ENCODE measurements at places on chromosomes 16 and 17.

- no peak for DNase-seq
Observed at GRCh38 chr17:50602836-50603235, 31.8 kb upstream of the ABCC3 start.

DNA sequence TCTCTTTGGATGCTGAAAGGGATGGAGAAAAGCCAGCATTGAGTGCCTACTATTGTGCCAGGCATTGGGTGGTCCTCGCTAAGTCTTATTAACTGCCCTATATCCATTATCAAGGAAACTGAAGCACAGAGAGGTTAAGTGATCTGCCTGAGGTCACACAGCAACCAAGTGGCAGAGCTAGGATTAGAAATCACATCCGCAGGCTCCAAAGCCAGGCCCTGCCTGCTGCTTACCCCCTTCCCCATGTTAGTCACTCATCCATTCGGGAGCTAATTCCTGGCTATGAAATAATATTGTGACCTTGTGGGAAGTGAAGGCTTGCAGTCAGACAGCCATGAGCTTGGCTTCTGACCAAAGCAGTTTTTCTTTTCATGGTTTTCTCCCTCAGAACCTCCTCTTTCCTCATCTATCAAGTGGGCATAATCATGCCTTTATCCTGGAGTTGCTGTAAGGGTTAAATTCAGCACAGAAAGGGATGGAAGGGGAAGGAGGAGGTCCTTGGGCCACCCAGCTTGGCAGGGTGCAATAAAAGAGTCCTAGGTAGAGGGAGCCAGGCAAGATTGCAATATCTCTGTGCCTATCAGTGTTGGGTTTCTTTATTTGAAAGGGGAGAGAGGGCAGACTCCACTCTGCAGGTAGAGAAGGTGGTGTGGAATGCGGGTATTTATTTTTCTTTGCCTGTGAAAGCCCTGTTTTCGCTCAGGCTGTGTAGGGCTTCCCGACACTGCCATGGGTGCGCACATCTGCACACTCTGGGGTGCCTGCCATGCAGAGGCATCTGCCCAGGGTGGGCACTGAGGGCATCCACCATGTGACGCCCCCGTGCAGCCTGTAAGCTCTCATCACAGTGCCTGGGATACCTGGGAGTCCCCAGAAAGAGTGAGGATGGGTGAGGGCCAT lies 11.3 kb downstream of the RAI1 start:
- DNase-seq: no peak

DNA sequence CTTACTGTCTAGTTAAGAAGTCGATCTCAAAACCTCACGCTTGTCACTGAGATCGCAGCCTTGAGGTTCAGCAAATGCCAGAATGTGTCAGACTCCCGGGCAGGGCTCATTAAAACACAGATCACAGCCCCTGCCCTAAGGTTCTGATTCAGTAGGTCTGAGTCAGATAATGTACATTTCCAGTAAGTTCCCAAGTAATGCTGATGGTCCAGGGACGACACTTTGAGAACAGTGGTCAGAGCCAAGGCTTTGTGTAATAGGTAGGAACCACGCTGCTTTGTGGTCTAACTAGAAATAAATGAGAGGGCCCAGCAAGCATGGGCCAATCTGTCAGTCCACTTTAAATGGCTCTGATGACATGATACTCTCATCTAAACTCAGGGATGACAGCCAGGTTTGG lies 228.6 kb downstream of the ZFHX3 start:
- no peak for DNase-seq

- DNase-seq: no peak
Observed at GRCh38 chr17:57379237-57379894, 123.0 kb downstream of the MSI2 start.

GRCh38 chr17:47733674-47734410 lies 806 bp downstream of the TBX21 start:
- DNase-seq: peak; percentile 18

DNA sequence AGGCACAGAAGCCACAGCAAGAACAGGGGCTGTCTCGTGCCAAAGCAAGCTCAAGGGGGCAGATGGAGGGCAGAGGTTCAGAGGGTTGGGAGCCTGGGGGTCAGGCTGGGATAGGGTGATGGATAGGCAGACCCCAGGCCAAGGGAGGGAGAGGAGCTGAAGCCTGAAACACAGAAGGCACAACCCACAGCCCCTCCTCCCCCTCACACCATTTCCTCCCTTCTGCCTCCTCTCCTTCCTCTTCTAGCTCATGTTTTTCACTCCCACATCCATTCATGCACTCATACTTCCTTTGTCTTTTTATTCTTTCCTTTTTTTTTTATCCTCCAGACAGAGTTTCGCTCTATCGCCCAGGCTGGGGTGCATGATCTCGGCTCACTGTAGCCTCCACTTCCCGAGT lies 61.1 kb downstream of the SOCS1 start:
- no peak for DNase-seq

DNA sequence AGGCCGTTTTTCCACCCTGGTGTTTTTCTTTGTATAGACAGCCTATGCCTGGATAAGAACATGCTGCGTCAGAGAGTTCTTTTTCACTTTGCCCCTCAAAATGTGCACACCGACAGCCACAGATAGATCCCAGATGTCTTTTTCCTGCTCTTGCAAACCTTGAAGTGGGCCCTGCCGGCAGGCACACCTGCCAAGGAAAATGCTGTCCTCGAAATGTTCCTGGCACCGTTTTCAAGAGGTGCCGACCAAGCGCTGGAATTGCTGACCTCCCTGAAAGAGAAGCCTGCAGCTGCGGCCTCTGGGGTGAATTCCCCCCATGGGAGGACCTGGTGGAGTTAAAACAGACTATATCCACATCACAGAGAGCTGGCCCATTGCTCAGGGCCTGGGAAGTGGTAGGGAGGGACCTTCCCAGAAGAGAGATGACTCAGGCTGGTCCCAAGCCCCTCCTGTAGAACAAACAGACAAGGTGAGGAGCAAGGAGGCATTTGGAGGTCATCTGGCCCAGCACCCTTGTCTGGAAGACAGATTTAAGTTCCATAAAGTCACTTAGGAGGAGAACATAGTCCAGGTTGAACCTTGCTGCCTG lies 668.1 kb downstream of the MAF start:
- no peak for DNase-seq

- no peak for DNase-seq
Observed at GRCh38 chr16:87679593-87680271, 77.4 kb downstream of the JPH3 start.

- DNase-seq: peak; percentile 51
Observed at GRCh38 chr16:11794996-11795886, 1.8 kb downstream of the ZC3H7A start.

DNA sequence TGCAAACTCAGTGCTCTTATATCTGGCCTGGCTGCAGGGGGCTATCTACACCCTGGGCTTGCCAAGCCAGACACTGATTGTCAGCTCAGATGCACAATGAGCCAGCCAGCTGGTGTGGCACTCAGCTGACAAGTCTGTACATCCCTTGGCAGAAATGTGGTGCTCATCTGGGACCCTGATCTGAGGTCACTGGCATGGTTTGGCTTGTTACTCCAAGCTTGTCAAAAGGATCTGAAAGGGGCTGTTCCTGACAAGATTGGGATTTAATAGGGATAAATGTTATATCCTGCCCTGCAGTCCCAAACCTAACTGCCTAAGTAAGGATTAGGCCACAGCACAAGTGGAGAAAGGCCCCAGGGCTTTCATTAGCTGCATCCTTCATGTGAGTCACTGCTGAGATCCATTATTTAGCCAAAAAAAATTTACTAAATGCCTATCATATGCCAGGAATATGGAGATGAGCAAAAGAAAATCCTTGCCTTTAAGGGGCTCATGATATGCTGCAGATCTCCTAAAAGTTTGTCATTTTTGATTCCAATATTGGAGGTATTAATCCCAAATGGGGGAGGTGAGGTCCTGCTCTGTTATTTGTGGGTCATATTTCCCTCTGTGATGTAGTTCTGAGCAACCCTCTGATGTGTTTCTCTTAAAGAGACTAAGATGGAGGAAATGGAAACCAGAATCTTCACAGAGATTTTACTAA lies 6.3 kb downstream of the SLC6A2 start:
- DNase-seq: peak; percentile 38

DNA sequence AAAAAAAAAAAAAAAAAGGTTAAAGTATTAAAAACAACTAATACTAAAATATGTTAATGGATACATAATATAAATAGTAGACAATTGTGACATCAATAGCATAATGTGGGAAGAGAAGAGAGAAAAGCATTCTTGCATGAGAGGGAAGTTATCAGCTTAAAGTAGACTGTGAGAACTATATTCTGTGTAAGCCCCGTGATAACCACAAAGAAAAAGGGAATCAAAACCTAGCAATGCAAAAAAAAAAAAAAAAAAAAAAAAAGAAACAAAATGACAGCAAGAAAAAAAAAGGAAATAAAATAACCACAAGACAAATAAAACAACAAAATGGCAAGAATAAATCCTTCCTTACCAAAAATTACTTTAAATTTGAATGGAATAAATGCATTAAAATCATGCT lies 39.8 kb upstream of the MYLK3 start:
- DNase-seq: no peak

DNA sequence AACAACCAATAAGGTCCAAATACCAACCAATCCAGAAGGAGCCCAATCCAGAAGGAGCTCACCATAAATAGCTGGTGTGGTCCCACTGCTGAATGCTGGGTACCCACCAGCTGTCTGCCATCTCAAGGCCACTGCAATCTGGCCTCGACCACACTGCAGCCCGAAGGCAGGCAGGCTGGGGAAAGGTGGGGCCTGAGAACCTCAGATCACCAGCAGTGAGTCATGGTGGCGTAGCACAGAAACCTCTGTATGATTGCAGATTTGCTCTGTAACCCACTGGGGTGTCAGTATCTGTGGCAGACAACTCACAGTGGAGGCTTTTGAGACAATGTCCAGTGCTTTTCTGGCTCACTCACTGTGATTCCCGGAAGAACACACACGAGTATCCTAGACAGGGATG lies 14.7 kb upstream of the CMTR2 start:
- no peak for DNase-seq

DNA sequence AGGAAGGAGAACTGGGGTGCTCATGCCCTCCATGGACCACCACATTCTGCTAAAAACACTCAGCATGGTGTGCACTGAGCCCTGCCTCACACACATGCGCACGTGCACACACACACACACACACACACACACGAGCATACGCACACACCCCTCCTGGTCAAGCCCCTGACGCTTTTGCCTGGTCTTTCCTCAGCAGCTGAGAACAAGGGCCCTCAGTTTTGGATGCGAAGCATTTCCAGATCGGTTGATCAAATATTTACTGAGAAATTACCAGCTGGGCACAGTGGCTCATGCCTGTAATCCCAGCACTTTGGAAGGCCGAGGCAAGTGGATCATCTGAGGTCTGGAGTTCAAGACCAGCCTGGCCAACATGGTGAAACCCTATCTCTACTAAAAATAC lies 20.1 kb upstream of the RAI1 start:
- DNase-seq: no peak

DNA sequence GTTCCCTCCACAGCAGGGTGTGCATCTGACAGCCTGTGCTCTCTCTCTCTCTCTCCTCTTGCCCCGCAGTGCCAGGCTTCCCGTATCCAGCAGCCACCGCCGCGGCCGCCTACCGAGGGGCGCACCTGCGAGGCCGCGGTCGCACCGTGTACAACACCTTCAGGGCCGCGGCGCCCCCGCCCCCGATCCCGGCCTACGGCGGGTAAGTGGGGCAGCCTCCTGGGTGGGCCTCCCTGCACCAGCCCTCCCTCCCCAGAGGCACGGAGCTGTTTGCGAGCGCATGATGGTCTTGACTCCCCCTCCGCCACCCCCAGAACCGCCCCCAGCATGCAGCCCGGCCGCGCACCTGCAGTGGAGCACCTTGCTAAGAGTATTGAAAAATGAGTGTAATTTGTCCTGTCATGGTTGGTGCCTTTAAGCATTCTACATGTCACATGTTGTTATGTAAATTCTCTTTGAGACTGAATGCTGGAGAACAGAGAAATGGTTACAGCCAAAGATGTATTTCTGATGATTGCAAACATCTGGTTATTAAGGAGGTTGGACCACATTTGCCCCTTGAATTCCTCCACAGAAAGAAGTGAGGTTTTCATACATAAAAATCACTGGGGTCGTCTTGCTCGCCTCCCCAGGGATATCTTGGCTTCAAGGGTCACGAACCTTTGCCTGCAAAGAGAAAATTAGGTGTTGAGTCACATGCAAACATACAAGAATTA lies 321.3 kb downstream of the RBFOX1 start:
- DNase-seq: no peak

DNA sequence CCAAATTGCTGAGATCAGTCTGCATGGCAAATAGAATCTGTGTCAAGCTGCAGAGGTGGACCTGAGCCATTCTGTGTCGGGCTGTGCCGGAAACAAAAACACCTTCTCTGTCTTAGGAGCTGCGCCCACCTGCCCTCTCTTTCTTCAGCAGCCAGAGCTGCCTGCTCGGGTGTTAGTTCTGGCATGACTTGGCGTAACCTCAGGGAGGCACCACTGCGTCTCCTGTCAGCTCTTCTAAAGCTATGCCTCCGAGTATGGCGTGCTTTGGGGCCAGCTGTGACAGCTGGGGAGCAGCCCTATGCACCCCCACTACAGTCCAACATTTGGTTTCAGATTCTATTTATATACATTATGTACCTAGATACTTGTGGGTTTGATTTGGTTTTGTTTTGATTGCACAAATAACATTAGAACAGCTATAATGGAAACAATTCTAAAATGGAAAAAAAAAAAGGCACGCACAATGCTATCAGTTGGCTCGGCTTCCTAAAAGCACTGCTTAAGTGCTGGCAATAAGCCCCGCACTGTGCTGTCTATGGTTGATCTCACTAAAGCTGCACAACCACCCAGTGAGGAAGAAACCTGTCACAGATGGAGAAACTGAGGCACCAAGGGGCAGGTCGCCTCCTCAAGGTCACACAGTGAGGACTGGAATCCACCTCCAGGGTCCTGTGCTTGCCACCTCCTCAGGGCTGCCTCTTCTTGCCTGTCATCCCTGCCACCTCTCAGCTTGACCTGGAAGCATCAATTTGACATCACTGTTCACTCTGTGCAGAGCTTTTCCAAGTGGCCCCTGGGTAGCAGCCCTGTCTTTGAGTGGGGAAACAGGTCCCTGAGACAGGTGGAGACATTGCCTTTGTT lies 18.7 kb upstream of the ADGRG1 start:
- DNase-seq: no peak

DNA sequence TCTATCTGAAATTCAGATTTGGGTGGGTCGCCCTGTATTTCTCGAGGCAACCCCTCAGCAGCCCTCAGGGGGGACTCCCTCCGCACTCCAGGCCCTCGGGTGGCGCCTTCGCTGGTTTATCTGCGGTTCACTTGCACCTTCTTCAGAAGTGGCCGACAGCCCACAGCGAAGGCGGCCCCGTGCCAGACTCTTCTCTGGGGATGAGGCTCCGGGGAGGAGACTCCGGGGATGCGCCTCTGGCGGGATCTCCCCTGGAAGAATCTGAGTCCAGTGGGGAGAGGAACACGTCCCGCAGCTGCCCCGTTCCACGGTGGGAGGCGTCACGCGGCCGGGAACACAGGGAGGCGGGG lies 63.9 kb upstream of the DNAJA2 start:
- DNase-seq: peak; percentile 71

- DNase-seq: no peak
Observed at GRCh38 chr17:52158450-52159042, at the start of gene CA10. Gene CA10, minus strand, starts transcription at chr17:52158714.

- no peak for DNase-seq
Observed at GRCh38 chr17:60920107-60920506, 242.5 kb downstream of the BCAS3 start.

GRCh38 chr16:19283637-19284036 lies 1.9 kb upstream of the CLEC19A start:
- DNase-seq: no peak

- peak; percentile 77 for DNase-seq
Observed at GRCh38 chr17:43556292-43556691, 10.2 kb upstream of the ETV4 start.

Measured in tibial artery (tissue), 4 donors.